Skeletal muscle cell (primary cell): ENCODE measurements at places on chromosomes 16 and 17.

DNA sequence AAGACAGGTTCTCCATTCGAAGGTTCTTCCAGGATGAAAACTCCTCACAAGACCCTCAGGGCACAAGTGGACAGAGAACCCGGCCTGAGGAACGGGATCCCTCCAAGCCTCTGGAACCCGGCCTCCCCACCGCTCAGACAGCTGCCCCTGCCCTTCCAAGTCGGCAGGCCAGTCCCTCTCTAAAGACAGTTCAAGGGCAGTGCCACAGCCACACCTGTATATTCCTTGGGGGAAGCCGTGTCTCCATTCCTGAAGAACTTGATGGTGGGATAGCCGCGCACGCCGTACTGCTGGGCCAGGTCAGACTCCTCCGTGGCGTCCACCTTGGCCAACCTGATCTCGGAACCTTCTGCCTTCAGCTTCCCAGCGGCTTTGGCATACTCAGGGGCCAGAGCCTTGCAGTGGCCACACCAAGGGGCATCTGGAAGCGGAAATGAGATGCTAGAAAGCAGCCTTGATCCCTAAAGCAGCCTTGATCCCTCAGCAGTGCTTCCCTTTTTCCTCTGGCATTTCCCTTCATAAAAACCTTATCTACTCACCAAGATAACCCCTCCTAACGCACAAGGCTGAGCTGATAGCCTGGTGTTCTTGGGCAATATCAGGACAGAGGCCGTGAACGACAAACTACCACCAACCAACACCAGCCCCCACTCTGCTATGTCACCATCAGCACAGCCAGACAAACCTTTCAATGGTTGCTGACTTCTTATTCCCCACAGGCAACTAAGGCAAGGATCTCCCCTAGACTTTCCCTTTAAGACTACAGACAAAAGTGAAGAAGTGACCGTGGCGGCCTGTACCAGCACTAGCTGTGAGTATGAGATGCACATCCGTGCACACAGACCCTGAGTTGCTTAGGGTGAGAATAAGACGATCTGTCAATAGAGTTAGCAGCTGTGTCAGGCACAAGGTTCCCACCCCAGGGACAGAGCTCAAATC lies 1.1 kb downstream of the P4HB start:
- no peak for DNase-seq

DNA sequence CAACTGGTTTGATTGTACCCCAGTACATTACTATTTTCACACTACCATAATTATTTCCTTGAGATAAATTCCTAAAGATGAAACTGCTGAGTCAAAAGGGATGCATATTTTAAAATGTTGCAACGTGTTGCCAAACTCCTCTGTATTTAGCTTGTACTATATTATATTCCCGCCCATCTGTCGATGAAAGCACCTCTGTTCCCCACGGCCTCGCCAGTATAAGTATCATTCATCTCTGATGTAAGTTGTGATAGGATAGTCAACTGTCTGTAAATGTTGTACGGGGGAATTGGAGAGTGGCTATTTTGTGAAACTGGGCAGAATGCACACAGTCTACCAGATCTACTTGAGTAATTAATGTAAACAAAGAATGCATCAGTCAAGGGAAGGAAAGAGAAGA lies 47.7 kb upstream of the TNRC6A start:
- DNase-seq: peak; percentile 72

- DNase-seq: no peak
These were observed 28.5 kb upstream of the SLC7A5 start for GRCh38 chr16:87897521-87898505.

DNA sequence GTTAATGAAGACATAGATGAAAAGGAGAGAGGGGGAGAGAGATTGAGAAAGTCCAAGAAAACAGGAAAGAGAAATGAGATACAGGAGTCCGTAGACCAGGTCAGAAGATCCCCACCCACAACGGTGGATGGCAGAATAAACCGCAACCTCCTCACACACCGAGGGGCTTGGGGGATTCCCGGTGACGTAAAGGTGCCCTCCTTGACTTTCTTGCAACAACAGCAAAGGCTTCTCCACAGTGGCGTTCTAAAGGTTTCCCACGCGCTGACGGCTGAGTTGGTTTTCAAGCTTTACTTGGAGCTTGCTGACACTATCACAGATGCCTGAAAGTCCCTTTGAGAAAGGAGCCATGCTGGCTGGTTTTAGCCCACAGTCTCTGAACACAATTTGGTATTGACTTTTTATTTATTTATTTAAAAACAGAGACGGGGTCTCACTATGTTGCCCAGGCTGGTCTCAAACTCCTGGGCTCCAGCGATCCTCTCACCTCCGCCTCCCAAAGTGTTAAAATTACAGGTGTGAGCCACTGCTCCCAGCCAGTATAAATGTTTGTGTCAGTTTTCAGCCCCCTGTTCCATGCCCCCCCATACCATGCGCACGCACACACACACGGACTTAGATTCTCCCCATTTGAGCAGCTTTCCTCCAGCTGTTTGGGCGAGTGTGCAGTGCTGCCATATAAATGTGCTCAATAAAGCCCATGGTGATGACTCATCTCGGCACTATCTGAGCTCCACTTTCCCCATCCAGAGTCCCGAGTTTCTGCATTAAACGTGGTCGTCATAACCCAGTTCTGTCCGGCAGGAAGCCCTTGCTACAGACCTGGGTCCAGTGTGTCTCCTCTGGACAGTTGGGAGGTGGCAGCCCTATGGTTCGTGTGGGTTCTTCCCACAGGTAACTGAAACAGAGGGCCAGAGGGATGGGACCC lies 33.0 kb upstream of the SEC14L1 start:
- no peak for DNase-seq

GRCh38 chr16:62135911-62136310 lies 99.7 kb upstream of the CDH8 start:
- no peak for DNase-seq

GRCh38 chr17:3678095-3678820 lies 9.6 kb downstream of the EMC6 start:
- no peak for DNase-seq

- no peak for DNase-seq
These were observed 9.6 kb downstream of the ZNF750 start for GRCh38 chr17:82830249-82830661.

DNA sequence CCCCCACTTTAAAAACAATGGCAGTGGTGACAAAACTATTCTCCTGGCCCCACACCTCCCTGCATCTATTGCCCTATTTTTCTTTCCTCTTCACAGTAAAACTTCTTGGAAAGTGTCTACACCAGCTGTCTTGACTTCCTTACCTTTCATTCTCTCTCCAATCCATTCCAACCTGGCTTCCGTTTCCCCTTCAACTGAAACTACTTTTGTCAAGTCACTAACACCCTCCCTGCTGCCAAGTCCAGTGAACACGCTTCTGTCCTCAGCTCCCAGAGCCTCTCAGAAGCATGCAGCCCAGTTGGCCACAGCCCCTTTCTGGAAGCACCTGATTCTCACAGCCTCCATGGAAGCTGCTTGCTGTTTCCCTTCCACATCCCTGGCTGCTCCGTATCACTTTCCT lies 4.0 kb upstream of the SCN4A start:
- DNase-seq: no peak

GRCh38 chr17:45942284-45942683 lies 47.9 kb downstream of the MAPT start:
- DNase-seq: no peak

DNA sequence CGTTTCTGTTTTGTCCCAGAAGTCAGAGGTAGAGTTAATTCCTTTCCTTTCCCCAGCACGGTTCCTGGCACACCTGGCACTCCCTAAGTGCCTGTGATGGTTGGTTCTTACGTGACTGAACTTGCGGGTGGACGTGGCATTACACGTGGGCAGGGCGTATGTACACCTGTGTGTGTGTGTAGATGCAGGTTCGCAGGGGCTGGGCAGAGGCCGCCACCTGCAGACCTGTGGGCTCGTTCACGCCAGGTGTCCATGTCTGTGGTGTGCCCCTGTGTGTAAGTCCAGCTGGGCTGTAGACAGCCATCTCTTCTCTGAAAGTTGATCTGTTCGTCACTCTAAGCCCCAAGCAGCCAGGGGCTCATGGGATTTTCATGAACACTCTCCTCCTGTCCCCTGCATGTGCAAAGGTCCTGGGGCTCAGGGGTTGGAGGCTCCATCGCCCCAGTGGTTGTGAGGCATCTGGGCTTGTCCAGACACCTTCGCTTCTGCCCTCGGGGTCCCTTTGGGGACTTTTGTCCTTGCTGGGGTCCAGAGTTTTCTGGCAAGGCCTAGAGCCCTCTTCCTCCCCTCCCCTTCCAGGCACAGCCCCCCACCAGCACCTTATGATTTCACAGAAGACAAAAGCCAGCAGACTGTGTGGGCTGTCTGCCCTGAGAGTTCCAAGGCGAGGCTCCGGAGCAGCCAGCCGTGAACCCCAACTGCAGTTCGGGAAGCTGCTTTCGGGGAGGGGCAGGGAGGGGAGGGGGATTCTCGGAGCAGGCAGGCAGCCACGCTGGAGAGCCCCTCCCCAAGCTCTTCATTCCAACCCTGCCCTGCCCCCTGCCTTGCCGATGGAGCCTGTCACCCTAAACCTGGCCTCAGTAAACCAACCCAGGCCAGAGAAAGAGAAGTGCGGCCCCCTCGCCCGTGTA lies 5.4 kb upstream of the FSCN2 start:
- DNase-seq: no peak

DNA sequence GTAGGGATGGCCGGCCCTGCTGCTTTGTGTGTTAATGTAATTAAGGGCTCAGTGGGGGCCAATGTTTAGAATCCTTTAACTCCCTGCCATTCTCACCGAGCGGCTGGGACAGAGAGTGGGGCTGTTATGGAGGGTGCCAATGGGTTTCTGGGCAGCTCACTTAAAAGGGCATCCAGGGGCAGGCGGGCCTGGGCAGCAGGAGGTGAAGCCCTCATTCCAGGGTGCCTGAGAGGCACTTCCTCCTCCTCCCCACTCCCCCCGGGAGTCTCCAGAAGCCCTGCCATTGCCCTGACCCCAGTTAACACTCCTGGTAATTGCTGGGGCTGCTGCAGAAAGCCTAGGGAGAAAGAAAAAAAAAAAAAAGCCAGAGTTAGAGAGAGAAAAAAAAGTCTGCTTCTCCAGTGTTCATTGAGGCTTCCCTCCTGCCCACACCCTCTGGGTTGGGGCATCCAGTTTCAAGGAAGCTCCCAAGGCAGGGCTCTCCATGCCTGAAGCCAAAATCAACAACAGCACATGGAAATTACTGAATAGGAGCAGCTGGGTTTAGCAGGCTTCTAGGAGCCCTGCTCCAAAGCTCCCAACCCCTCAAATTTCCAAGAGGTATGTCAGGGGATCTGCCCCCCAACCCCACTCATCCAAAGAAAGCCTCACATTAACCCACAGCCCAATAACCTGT lies 28.0 kb downstream of the CUEDC1 start:
- DNase-seq: peak; percentile 66

DNA sequence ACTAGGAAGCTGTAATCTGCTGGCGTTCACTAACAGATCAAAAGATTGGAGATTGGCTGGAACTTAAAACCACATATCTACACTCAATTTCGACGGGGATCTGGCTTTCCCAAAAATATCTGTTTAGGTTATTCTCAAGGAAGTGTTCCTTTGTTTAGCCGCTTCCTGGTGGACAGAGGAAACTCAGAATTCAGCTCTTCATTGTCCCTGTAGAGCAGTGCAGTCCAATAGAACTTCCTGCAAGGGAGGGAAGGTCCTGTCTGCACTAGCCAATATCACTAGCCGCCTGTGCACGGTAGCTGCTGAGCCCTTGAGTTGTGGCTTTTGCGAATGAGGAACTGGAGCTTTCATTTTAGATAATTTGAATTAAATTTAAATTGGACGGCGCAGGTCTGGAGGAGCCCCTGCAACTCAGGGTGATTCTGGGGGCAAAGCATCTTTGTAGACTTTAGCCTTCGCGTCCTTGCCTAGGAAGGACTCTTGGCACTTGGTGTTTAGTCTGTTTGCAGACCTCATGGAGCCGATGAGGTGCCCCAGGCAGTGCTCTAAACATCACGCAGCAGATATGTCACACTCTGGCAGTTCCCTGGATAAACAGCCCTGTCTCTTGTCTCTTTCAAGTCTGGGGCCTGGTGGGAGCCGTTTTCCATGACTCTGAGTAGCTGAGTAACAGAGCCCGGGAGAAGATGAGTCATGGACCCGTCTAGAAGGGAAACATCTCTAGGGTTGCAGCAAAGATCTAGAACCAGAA lies 122.2 kb downstream of the CCDC182 start:
- peak; percentile 25 for DNase-seq

DNA sequence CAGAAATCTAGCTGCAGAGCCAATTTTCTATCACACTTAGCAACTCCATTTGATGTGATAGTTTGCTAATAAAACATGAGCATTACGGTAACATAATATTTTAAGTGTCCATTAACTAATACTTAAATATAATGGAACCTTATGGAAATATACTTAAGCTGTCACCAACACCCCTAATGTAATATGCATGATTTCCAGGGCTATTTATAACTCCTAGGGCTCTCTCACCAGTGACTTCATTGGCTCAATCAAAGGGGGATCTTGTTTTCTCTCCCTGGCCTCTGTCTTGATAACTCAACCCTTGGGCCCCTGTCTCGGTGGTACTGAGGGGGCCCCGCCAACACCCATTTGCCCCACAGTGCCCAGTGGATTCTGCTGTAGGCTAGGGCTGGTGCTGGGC lies 170.4 kb downstream of the SALL1 start:
- no peak for DNase-seq

- no peak for DNase-seq
These were observed 7.7 kb upstream of the RARA start for GRCh38 chr17:40301315-40301714.

GRCh38 chr16:66159987-66160386 lies 206.5 kb upstream of the CDH5 start:
- DNase-seq: no peak

- no peak for DNase-seq
These were observed 62.3 kb upstream of the ADCY9 start for GRCh38 chr16:4178468-4179010.

DNA sequence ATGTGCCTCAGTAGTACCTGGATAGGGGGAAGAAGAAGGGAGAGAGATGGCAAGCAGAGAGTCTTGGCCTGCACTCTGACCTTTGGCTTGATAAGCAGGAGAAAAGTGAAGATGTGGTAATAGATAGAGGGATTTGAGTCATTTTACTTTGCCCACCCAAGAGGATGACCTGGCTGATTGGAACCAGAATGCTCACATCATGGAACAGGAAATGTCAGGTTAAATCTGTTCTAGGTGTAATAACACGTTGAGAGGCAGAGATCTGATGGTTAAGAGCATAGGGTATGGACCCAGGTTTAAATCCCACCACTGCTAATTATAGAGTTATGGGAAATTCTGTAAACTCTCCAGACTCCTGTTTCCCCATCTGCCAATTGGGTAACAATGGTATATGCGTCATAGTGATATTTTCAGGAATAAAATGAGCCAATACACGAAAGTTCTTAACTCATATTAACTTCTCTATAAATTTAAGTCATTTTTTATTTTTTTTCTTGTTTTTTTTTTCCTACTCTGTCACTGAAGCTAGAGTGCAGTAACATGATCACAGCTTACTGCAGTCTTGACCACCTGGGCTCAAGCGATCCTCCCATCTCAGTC lies 8.1 kb upstream of the CCL18 start:
- no peak for DNase-seq

DNA sequence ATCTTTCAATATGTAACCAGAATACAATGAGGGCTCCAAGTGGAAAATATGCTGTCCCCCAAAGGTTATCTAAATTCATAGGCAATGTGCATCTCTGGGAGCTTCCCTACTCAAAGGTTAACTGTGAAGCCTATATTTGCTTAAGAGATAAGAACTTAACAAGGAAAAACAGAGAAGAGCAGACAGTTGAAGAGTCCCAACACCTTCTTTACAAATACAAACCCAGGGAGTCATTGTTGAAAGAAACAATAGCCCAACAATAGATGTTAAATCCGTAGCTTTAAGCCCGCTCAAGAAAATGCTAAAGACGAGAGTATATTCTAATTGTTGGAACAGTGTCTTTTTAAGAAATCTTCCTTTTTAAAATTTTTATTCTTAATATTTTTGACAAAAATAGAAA lies 87.8 kb downstream of the CDH8 start:
- no peak for DNase-seq
